Stimulated activated naive CD8-positive, alpha-beta T cell treated with anti-CD3 and anti-CD28 coated beads, Interleukin-15, Interleukin-2, amounts not matched to agents 100 U/mL and 50 U/mL, for 24 hours (primary cell): ENCODE measurements at places on chromosomes 11 and 22.

GRCh38 chr22:39444247-39444800, 12.5 kb upstream of the MGAT3 start:
- DNase-seq, result no peak

DNA sequence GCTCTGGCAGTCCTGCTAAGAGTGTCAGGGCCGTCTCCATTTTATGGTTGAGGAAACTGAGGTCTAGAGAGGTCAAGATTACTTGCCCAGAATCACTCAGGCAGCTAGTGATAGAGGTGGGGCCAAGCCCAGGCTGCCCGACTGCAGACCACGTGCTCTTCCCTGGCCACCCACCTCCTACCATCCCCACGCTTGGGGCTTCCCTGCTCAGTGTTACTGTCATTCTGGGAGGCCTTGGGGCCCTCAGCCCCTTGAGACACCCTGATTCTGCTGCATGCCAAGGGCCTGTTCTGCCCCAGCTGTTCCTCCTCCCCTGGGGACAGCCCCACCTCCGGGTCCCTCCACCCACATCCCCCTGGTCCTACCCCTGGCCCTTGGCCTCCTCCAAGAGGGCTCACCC, 17.2 kb upstream of the TAB1 start:
- DNase-seq, result no peak

GRCh38 chr11:68990995-68991780, 10.4 kb upstream of the MRGPRD start:
- no peak for DNase-seq

DNA sequence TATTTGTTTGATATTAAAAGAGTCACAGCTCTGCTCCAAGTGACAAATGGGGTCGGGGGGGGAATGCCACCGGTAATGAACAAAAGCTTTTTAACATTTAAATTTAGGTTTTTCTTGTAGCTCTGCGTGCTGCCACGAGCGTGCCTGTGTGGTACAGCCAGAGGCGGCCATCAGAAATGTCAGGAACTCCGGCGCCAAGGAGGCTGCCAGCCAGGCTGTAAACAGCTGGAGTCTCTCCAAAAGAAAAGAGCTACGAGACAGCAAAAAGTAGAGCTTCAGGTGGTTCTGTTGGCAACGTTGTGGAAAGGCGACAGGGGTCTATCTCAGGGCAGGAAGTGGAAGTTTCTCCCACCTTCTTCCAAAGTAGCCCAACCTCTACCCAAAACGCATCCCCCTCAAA, 532.8 kb downstream of the OPCML start:
- no peak for DNase-seq

GRCh38 chr22:47000888-47001287, 238.4 kb downstream of the TBC1D22A start:
- no peak for DNase-seq

GRCh38 chr11:102914238-102915043, 39.7 kb upstream of the MMP12 start:
- DNase-seq, result no peak

DNA sequence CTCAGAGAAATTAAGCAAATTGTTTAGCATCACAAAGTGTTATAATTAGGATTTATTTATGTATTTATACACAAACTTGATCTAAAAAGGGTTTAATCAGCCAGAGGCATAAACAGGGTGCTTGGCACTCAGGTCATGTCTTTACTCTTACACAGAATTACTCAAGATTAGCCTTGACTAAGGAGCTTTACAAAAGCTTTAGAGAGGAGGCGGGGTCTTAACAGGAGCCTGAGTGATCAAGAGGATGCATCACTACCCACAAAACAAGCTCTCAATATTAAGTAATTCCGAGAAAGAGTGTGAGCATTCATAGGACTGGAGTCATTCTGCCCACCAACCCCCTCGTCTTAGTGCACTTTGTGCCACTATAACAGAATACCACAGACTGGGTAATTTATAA, 103.0 kb downstream of the SPATA19 start:
- DNase-seq, result no peak

DNA sequence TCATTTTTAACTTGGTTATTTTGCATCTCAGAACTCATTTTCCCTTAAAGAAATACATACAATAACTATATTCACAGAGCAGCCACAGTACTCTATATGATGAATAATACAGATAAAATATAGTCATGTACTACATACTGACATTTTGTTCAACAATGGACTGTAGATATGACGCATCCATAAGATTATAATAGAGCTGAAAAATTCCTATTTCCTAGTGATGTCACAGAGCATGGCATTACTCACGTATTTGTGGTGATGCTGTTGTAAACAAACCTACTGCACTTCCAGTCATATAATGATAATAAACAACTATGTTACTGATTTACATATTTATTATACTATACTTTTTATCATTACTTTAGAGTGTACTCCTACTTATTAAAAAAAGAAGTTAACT, 38.7 kb downstream of the NARS2 start:
- no peak for DNase-seq

- DNase-seq, result no peak
Measured at GRCh38 chr11:130522284-130522961, 74.0 kb downstream of the ADAMTS15 start.

DNA sequence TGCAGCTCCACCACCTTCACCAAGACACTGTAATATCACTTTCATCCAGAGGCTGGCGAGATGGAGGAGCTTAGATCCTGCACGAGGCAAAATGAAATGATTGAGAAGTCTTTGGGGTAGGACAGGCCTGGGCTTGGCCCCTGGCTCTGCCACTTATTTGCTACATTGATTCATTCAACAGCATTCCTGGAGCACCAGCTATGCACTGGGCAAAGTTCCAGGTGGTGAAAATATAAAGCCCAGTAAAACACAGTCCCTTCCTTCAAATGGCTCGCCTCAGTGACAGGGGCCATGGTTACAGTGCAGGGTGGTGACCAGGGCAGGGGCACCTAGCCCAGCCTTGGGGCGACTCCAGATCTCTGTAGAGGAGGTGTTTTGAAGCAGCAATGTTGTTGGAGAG, 19.7 kb downstream of the ALX4 start:
- no peak for DNase-seq

- DNase-seq, result no peak
Measured at GRCh38 chr22:33707581-33707980, 212.7 kb downstream of the LARGE1 start.

- DNase-seq, result peak; percentile 93
Measured at GRCh38 chr11:111878849-111879636, at the start of the genes CFAP68 and FDXACB1. Gene CFAP68 (plus strand): TSS chr11:111879541. CDS start chr11:111879561, 20 bp downstream. Gene FDXACB1 (minus strand): TSS chr11:111879165. CDS start chr11:111879132, 33 bp downstream.

DNA sequence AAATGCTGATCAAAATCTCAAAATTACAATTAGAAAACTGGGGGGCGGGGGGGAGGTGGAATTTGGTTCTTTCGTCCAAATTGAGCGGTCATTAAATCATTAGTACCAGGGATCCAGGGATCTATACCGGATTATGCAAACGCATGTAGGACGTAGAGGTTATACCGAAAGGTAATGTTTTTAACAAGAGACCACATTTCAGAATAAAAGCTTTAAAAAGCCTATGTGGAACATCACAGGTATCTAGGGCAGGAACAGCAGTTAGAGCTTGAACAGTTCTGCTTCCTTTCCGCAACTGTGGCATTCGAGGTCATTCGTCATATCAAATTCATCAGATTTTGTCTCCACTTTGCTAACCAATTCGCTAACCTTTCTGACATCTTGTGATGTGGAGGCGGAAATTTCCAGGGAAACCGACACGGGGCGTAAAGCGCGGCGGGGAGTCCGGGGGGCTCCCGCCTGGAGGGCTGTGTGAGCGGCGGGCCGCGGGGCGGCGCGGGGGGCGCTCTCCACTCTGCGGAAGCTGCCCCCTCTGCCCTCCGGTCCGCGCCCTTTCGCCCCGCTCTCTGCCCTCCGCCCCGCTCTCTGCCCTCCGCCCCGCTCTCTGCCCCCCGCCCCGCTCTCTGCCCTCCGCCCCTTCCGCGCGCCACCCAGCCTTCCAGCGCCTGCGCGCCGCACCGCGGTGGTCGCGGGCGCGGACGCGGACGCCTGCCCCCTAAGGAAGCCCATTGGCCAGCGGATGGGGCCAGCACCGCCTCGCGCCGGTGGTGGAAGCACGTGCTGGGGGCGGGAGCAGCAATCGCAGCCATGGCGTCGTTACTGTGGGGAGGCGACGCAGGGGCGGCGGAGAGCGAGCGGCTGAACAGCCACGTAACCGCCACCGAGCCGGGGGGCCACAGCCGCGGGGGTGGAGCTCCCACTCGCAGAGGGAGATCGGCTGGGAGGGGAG, at the start of gene DDX25:
TSS of gene DDX25 (plus strand) at position 798 of the 949 bp plus-strand sequence. CDS start at position 808, 10 bp downstream.
- peak; percentile 41 for DNase-seq

GRCh38 chr11:65925397-65925796, 6.2 kb downstream of the DRAP1 start:
- no peak for DNase-seq

GRCh38 chr11:111932611-111932950, 4.6 kb upstream of the DIXDC1 start:
- DNase-seq, result no peak

DNA sequence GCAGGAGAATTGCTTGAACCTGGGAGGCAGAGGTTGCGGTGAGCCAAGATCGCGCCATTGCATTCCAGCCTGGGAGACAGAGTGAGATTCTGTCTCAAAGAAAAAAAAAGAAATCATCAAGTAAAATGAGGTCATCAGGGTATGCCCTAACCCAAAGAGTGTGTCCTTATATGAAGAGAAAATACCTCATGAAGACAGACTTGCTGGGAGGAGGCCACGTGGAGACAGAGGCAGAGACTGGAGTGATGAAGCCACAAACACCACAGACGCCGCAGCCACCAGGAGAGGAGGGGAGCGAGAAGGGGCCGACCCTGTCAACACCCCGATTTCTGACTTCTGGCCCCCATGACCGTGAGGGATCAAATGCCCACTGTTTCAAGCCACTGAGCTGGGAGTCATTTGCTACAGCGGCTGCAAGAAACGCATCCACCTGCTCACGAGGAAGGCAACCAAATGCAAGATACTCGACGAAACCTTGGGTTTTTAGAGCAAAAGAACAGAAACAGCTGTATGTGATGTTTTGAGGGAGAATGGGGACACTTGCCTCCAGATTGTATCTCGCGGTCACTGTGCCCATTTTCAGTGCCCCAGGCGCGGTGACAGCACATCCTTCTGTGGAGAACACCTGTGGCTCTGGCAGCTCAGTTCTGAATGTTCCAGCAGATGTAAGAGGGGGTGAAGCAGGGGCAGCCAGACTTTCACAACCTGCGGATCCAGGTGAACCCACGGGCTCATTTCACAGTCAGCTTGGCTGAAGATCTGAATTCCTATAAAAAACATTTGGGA, 1317.2 kb downstream of the TBC1D22A start:
- DNase-seq, result no peak

DNA sequence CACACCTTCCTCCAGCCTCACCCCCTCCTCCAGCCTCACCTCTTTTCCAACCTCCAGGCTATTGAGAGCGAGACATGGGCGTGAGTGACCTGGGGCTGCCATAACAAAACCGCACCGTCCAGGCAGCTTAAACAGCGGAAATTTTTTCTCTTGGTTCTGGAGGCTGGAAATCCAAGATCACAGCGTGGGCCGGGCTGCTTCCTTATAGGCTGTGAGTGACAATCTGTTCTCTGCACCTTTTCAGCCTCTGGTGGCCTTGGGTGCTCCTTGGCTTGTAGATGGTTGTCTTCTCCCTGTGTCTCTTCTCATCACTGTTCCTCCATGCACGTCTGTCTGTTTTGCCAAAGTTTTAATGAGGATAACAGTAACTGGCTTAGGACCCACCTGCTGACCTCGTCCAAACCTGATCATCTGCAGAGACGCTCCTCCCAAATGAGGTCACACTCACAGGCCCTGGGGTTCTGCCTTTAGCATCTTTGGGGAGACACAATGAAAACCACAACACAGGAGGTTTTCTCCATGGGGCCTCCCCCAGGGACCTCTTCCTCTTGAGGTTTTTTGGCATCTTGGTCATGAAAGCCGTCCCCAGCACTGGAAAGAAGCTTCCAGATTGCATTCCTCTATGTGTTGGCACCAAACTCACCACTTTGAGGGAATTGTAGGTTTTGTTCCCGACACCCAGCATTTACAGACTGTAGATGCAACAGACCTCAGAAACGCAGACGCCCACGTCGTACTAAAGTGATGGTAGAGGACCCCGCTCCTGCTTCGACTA, 878.1 kb downstream of the BRD1 start:
- no peak for DNase-seq

- no peak for DNase-seq
Measured at GRCh38 chr11:121110871-121111724, 10.1 kb downstream of the TECTA start.

GRCh38 chr22:23649071-23649501, 17.0 kb upstream of the DRICH1 start:
- DNase-seq, result no peak

DNA sequence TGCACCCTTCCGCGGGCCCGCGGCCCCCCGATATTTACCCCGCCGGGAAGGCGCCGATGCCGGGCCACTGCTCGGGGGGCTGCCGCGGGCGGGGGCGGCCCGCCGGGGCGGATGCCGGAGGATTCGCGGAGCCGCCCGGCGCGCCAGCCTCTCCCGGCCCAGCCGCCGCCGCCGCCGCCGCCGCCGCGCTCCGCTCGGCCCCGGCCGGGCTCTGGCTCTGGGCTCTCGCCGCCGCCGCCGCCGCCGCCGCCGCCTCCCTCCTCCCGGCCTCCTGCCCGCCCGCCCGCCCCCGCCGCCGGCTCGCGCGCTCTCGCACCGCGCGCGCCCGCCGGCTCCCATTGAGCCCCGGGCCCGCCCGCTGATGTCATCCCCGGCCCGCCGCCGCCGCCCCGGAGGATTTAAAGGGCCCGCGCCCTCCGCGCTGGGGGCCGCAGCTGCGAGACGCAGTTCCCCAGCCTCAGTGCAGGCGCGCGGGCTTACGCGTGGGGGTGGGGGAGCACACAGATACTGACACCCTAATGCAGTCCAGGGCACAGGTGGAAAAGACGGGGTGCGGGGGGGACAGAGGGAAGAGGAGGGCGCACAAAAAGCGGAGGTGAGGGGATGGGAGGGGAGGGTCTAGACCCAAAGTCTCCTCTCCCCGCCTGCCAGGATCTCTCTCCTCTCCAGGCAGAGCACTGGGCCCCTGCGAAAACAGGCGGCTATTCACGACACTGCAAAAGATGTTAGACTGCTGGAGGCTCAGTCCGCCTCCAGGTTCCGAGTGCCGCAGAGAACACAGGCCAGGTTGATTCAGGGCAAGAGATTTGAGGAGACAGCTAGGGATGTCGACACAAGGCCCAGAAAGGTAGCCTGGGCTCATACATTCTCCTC, at the start of gene CSNK1E:
TSS of gene CSNK1E (minus strand) at position 312 of the 873 bp plus-strand sequence. CDS start 3,276 bp downstream, outside the sequence.
- peak; percentile 78 for DNase-seq

- no peak for DNase-seq
Measured at GRCh38 chr11:2120359-2121100, 18.7 kb downstream of the IGF2 start.

GRCh38 chr11:108316061-108316460, 93.2 kb downstream of the ATM start:
- no peak for DNase-seq

- peak; percentile 68 for DNase-seq
Measured at GRCh38 chr11:2533587-2534133, 88.9 kb downstream of the KCNQ1 start.

- no peak for DNase-seq
Measured at GRCh38 chr22:32661296-32661695, 140.2 kb upstream of the TIMP3 start.

DNA sequence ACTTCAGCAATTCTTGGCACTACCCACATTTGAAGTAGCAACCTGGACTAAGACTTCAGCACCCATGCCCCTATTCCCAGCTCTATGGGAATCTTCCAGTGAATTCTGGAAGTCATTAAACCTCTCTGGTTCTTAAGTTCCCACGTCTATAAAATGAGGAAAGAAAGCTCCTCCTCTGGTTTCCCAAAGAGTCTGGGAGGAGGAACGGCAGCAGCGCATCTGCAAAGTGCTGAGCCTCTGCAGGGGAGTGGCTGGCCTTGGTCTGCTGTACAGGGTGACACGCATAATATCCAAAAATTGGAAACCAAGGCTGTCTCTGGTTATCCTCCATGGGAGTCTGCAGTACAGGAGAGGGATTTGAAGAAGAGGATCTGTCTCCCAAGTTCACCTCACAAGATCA, 73.6 kb upstream of the TP53I11 start:
- no peak for DNase-seq
